Tongue (tissue), 3 donors: ENCODE measurements at places on chromosomes 13 and 19.

DNA sequence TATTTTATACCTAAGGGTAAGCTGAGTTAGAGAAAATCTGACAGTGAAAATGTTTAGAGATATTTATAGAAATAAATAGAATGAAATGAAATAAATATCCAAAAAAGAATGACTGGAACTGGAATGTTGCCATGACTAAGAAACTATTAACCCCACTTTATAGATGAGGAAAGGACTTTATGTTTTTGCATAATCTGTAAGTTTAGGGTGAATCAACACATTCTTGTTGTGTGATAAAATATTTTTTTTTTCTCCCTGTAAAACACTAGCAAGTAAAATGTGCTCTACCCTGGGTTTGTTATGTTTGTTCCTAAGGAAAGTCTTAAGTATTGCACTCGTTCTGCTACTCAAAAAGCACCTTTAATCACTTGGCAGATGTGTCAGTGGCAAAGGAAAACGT is 83.8 kb upstream of the KL start:
- no peak for DNase-seq

DNA sequence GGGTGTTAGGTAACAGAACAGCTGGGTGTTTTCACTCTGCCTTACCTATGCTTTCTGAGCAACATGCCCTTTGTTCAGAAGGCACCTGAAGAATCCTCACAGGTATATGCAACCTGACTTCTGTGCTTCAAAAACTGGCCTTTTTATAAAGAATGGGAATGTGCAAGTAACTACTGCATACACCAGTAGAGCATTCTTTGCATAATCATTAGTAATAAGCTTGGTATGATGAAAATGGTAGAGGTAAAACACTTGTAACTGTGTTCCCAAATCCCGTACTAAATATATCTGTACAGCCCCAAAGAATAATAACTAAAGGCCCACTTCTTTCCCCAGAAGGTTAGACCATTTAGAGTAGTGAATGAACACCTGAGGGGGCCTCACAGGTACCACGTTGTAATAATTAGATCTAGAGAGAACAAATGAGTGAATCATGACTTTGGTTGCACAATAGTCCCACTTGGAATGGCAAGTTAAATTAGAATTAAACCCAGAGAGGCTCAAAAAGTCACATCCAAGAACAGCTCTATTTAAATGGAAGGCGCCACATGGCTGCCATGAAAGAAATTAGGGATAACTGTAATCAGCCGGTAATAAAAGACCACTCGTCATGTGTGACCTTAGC is 413.9 kb downstream of the KLF12 start:
- no peak for DNase-seq

DNA sequence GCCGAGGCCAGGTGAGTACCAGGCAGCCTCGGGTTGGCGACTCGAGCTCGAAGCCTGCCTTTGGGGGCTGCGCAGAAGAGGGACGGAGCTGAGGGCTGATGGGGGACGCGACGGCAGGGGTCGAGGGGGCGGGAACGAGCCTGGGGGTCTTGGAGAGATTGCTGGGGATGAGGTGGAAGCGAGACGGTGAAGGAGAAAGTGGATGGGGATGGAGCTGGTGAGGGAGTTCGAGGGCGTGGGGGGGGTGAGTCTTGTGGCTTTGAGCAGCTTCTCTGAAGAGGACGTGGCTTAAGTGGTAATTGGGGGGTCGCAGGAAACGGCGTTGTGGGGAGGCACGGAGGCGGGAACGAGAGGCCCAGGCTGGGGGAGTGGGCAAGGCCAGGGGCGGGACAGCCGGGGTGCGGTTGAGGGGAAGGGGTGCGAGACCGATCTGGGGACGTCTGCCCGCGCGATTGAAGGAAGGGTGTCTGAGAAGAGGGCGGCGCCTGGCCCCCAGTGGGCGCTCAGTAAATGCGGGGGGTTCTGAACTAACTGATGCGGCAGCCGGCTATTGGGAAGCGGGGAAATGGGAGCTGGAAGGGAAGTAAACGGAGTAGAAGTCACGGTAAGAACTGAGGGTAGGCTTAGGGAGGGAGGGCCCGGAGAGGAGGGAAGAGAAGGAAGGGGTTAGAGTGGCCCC is 426 bp downstream of the MYO9B start:
- peak; percentile 60 for DNase-seq

DNA sequence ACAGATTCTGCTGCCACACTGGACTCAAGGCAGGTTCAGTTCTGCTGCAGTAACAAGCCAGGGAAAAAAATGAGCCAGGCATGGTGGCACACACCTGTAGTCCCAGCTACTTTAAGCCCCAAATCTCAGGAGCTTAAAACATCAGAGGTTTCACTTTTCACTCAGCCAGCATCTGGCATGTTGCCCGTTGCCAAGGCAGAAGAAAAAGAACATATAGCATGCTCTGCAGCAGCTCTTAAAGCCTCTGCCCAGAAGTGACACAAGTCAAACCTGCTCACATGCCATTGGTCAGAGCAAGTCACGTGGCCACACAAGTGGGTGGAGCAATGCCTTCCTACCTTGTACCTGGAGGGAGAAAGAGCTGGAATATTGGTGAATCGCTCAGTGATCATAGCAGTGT is 14.7 kb upstream of the ADGRE5 start:
- DNase-seq, result peak; percentile 87

DNA sequence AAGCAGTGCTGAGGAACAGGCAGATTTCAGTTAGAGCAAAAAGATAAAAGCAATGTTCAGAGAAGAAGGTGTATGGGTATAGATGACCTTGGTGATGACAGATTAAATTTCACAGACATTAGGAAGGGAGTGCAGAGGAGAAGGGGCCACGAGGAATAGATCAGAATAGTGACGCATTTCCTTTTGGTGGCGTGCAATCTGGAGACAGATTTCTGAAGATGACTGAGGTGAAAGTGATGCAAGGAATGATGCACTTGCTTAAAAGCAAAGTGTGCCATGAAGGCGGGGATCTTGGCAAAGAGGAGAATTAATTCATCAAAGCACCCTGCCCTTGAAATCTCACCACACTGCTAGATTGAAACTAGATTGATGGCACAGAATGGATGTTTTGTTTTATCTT is 202.4 kb downstream of the ITGBL1 start:
- DNase-seq, result no peak

DNA sequence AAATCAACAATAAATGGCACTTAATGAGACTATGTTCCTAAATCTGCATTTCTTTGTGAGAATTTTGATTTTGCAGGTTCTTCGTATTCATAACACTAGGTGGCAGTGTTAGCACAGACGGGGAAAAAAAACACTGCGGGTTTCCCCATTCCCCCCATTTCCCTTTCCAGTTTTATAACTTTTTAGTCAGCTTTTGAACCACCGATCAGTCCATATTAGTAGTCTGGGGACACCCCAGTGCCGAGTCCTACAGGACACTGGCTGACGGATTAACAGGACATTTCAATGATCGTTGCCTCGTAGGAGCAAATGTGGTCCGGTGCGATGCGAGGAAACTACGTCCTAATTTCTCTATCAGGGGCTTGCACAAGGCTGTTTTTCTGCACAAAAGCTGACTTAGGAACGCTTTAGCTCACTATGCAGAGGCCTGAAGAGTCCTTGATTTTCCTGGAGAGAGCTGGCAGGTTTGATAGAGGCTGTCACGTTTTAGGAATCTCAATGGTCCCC is 234.3 kb downstream of the LMO7 start:
- peak; percentile 69 for DNase-seq

DNA sequence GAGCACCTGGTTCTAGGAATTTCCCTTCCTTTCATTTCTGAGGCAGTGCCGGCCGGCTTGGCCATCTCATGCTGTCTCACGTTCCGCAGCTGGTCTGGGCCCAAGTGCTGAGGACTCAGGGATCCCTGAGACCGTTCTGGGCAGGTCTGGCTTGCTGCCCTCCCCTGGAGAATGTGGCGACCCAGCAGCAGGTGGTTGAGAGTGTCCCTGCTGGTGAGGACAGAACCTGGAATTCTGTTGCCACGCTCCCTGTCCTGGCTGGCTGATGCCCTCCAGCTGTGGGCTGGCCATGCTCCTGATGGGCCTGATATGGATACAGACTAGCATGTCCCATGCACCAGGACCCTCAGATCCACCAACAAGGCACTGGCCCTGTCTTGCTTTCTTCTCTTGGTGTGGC is 114.0 kb upstream of the C1QTNF9B start:
- no peak for DNase-seq

DNA sequence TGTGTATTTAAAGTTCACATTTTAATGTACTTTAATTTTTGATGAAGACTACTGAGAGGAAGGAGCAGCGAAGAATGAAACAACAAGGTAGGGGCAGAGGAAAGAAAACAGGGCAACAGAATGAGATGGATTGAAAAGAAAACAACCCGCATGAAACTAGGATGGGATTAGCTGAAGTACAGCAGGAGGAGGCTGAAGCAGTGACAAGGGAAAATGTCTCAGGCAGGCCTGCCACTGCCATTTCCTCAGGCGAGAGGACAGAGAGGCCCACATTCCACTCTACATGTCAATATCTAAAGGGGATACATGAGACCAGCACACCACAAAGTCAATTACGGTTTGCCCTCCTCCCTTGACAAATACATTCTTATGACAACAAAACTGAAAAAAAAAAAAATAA is 1703.2 kb downstream of the EFNB2 start:
- no peak for DNase-seq

DNA sequence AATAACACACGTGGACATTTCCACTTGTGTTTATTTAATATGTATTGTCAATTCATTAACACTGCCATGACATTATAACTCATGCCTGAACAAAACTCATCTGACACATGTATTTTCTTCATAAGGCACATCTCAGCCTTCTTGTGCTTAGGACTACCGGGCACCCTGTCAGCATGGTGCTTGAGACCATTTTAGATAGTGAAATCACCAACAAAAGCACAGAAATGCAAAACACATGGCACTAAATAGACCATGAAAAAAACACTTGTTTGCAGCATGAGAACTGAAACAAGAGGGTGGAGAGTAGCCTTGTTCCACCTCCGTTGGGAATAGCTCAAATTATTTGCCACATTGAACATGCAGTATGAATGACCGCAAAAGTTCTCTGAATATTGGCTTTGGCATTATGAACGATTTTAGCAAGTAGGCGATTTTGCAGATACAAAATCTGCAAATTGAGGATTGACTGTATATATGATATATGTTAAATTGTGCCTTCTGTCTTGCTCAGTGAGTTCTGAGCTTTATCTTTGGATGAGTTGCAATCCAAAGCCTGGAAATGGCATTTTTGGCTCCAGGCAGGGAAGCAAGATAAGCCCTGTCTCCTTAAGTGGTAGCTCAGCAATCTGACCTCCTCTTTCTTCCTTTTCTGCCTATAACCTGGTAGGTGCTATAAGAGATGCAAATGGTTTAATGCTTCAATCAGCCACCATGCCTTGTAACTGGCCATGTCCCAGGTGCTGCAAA is 328.2 kb downstream of the HS6ST3 start:
- DNase-seq, result no peak

GRCh38 chr13:99356262-99357091 is 49.3 kb upstream of the GPR183 start:
- DNase-seq, result peak; percentile 45

DNA sequence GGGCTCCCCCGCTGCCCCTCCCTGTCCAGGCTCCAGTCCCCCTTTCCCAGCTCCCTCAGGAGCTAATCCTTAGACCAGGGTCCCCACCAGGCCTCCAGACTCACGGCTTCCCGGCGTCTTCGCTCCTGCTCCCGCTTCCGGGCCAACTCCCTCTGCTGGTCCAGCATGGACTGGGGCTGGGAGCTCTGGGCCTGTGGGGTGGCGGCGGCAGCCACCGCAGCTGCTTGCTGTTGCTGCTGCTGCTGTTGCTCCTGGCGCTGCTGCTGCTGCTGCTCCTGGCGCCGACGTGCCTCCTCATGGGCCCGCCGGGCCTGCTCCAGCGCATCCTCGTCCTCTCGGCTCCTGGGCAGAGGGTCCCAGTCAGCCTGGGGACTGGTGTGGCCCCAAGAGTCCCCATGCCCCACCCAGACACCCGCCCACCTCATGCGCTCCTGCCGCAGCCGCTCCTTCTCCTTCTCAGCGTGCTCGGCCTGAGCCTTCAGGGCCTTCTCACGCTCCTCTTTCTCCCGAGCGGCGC is 6.4 kb upstream of the EPHX3 start:
- no peak for DNase-seq

DNA sequence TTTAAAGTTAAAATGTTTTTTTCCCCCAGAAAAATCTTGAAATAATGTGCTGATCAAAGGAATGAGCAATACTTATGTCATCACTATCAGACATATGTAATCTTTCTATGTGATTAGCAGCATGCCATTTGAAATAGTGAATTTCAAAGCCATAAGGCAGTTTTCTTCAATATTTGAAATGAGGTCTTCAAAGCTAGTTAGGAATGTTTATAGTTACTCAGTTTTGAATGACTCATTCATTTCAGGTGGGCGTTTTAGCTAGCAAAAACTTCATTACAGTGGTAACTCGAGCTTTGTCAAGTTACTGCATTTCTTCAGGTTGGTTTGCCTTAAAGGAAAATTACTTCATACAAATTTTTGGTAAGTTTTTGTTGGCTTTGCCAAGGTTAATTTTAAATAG is 102.1 kb downstream of the ATP8A2 start:
- no peak for DNase-seq

DNA sequence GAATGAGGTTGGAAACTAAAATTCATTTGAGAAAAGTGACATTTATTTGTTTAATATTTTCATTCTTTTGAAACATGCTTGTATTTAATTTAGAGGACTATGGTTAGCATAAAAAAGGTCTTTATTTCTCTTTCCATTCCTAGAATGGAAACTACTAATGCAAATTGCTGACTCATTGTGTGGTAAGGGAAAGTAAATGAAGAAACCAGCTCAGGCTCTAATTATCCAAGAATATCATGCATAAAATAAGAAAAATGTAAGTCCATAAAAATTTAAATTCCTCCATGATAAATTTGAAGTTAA is 777.0 kb upstream of the SLITRK1 start:
- DNase-seq, result no peak

- DNase-seq, result no peak
These were observed 137.3 kb downstream of the ZIC5 start for GRCh38 chr13:99834246-99834645.

DNA sequence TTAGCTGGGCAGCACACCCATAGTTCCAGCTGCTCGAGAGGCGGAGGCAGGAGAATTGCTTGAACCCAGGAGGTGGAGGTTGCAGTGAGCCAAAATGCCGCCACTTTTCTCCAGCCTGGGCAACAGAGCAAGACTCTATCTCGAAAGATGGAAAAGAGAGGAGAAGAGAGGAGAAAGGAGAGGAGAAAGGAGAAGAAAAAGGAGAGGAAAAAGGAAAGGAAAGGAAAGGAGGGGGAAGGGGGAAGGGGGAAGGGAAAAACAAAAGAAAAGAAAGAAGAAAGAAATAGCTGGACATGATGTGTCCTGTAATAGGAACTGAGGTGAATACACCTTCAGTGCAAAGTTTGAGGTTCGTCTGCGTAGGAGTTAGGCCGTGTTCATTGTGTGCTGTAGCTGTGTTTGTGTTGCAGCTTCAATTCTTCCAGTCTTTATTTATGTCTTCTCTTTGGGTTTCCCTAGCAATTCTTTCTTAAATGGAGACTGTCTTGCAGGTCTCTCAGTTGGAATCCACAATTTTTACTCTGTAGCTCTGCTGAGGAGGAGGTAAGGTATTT is 13.4 kb downstream of the ZNF607 start:
- DNase-seq, result no peak

GRCh38 chr13:113995051-113995601 is 21.2 kb upstream of the C13orf46 start:
- no peak for DNase-seq
